ENCODE measurements at places on chromosomes 5 and 9.

DNA sequence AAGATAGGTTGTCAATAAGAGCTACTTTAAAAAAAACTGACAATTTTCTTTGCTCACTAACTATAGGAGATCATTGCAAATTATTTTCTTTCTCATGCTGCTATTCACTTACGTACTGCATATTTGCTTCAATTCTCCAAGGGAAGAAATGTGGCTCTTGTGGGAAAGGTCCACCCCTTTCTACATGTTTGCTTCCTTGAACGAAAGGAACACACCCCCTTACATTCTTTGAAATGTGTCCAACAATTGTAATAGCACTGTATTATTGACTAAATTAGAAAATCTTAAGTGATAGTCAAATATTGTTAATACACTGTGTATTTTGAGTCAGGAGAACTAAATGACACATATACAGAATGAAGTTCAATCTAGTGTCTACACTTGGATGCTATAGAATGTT lies 5.2 kb downstream of the MEF2C start:
- no peak for DNase-seq

GRCh38 chr9:19320495-19320894 lies 59.5 kb downstream of the RPS6 start:
- no peak for DNase-seq

DNA sequence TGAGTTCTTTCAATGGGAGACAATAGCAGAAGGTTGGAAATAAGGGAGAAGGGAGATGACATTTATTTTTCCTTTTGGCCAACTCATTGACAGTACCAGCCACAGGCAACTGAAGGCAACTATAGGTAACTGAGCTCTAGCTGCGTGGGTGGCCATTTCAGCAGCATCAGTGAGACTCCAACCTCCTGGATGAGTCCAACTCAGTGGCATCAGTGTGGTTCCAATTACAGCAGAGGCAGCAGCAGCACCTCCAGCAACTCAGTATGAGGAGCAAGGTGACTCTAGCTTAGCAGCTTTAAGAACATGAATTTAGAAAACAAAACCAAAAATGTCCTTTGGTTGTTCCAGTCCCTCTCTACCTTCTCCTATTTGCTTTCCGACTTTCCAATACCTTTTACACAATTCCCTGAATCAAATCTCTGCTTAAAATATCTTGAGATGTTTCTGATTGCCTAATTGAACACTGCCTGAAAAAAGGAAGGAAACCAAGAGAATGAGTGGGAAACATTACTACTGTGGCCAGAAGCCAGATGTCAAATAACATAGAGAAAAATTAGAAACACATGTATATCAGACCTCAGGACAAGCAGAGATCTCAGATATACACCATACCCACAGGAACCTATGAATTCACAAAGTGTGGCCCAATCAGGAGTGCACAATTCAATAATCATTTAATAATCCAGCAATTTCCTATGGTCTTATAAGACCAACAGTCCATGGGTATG lies 166.5 kb upstream of the RORB start:
- no peak for DNase-seq

DNA sequence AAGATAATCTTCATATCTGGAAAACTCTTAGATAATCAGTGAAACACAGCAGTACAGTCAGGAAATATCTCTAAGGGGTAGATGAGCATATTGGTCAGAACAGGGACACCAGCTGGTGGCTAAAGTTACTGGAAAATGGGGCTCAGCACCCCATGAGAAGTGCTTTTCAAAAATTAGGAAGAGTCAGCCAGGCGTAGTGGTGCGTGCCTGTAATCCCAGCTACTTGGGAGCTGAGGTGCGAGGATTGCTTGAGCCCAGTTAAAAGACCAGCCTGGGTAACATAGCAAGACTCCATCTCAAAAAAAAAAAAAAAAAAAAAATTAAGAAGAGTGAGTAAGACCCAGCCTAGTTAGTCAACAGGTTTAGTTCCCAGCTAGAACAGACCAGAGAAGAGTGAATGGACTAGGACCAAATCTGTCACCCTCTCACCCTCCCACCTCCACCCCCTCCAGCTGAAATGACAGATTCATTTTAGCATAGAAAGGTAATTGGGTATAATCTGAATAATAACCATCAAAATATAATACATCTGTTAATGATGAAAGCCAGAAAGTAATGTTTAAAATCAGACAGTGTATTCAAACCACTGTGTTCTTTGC lies 120.9 kb downstream of the CDC42SE2 start:
- no peak for DNase-seq

DNA sequence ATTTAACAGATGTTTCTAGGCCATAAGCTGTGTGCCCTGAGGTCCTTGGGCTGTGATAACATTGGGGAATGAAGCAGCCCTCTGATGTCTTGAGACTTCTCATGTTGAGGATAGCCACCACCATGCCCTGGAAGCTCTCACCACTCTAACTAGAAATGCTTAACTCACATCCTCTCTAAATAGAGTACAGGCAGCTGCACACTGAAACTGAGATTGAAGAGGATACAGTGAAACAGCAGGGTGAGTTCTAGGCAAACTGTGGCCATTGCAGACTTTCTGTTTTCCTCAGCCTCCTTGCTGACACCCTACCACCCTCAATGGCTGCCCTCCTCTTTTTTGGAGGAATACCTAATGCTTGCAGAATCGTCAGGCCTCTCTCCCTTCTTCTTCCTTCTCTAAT lies 22.4 kb downstream of the UTP15 start:
- DNase-seq: no peak

DNA sequence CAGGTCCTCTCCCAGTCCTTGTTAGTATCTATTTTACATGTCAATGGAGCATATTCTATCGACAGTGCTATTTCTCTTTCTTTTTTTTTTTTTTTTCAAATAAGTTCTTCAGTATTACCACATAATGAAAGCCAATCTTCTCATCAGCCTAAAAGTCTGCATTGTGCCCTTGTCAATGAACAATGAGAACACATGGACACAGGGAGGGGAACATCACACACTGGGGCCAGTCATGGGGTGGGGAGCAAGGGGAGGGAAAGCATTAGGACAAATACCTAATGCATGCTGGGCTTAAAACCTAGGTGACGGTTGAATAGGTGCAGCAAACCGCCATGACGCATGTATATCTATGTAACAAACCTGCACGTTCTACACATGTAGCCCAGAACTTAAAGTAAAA lies 47.7 kb upstream of the TEX48 start:
- no peak for DNase-seq

GRCh38 chr5:34928267-34928666 lies 1.1 kb upstream of the DNAJC21 start:
- DNase-seq: no peak

Data from GM04504 (cell line).